Hypothalamus (tissue), 51 donors: ENCODE measurements at places on chromosomes 3 and 15.

DNA sequence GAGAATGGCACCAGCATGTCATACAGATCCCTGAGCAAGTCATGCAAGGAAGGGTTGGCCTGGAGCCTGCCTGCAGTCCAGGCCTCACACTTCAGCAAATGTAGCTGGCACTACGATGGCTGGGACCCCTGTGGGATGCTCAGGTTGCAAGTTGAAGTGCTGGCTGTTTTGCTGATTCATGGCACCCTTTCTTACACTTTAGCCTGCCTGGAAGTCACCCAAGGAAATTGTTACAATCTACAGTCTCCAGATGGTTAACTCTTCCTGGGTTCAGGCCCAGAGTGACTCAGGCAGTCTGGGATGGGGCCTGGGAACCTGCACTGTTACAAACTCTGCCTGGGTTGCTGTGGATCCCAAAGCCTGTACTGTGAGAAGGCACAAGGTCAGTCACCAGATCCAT lies 91.0 kb upstream of the SLC6A11 start:
- DNase-seq, result no peak

DNA sequence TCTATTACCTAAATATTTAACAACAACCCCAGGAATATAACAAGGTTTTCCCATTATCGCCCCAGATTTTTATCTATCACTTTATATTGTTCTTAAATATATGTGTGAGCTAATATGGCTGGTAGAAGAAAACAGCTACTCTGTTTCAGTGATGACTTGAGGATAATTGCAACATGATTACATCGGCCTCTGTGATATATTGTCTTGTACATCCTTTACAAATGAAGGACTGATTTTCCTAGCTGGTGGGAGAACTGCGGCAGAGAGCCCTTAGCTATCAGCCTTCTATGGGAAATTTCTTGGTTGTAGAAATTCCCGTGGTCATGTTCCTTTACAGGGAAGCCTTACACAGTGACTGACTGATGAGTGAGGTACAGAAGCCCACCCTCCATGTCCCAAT lies 110.9 kb upstream of the ZNF717 start:
- DNase-seq, result no peak

GRCh38 chr15:52105846-52106245 lies 6.7 kb downstream of the BCL2L10 start:
- DNase-seq, result no peak

DNA sequence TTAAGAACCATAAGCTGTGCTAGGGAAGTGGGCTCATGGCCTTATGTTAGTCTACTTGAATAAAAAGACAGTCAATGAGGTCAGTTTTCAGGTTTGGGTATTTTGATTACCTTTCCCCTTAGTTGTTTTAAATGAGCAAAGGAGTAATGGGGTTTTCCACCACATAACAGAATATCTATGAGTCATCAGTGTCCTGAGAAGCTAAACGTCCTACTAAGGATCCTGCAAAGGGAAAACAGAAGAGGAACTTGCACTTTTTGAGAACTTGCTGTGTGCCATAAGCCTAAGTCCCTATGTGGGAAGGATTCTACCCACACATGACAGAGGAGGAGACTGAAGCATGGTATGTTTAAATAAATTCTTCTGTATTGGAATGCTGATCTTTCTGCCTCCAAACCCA lies 292.8 kb upstream of the TMC3 start:
- DNase-seq, result no peak
